ENCODE measurements at places on chromosomes 5 and 9.
A peak's percentile ranks its signal among the peaks of the same experiment; 100 is the strongest.

DNA sequence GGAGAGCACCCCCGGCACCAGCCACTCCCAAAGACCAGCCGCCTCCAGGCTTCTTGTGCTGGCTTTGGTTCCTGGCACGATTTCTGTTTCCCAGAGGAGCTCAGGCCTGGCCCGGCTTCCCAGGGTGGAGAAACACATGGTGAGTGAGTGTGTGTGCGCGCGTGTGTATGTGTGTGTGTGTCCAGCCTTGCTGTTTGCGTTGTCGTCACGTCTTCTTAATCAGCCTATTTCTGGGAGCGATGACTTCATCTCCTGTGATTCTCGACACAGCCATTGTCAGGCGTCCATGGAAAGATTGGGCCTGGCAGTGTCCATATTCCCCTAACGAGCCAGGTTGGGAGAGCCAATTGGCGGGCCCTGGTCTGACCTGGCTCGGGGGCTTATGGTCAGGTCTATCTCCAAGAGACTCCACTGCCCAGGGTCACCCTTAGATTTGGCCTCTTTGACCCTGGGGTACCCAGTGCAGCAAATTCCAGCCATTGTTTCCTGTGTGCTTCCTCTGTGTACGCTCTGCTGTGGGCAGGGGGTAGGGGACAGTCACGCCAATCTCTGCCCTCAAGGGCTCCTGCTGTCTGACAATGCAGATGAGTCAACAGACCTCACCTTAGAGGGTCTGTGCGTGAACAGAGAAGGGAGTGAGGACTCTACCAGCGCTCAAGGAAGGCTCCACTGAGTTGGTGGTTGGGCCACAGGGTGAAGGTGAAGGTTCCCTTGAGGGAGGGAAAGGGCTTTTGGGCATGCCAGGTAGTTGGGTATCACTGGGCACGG is 73.8 kb downstream of the DAB2IP start:
- no peak for DNase-seq

GRCh38 chr5:43065387-43065947 is 25.3 kb upstream of the ANXA2R start:
- no peak for DNase-seq

DNA sequence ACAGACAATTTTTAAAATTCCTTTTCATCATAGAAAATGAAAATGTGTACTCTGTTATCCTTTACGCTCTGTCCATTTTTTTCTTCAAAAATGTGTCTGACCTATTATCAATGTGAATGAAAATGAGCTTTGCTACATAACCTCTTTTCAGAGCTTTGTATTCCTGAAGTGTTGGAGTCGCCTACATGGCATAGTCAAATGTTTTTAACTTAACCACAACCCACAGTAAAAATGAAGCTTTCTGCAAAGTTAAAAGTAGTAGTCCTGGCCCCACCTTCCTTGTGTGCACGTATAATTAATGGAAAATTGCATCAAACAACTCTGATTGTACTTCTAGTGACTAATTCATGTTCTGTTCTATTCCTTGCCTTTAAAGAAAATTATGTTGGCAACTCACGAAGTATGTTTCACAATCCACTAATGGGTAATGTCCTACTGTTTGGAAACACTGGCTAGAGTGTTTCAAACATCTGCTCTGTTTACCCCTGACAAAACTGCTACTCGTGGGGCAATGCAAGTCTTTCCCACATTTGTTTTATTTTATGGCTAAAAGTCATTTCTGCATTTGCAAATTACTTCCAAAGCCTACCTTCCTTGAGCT is 18.6 kb upstream of the PSAT1 start:
- no peak for DNase-seq

DNA sequence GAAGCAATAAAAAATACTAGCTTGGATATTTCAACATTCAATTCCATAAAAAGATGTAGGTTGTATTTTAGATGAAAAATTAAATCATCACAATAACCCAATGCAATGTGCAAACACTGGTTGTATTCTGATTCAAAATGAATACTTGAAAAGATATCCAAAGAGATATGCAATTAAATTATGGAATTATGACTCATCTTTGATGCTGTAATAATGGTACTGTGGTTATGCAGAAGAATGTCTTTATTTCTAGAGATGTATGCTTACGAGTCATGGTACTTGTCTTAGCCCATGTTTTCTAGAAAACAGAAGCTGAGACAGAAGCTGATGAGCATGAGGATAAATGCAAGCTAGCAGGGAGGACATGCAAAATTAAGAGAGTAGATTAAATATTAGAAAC is 1941.4 kb upstream of the NUDT12 start:
- no peak for DNase-seq

DNA sequence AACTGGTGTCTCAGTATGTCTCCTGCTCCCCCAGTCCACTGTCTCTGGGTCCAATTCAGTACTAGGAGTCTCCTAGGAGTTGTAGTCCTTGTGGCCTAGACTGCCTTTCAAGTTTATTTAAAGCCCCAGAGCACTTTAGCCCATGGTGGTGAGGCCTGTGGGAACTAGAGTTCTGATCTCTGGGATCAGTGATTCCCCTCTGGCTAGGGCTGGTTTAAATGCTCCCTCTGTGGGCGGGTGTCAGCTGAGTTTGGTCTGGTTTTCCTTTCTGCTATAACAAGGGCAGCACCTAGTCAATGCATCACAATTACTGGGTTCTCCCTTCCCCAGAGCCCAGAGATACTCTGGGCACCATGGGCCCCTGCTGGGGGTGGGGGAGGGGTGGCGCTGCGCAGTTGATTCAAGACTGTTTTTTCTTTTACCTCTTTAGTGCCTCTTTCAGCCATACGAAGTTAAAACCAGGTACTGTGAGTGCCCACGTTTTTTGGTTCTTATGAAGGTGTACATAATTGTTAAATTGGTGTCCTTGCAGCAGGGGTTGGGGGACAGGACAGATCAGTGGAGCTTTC is 9.3 kb upstream of the SLC36A3 start:
- DNase-seq, result no peak

GRCh38 chr9:131270171-131271015 is 5.9 kb downstream of the FAM78A start:
- DNase-seq, result no peak

- no peak for DNase-seq
Observed at GRCh38 chr5:167578977-167579692, 712.3 kb upstream of the WWC1 start.

GRCh38 chr5:60356745-60357144 is 343.2 kb downstream of the DEPDC1B start:
- DNase-seq, result no peak

GRCh38 chr5:27437594-27438200 is 399.3 kb upstream of the CDH9 start:
- DNase-seq, result no peak

DNA sequence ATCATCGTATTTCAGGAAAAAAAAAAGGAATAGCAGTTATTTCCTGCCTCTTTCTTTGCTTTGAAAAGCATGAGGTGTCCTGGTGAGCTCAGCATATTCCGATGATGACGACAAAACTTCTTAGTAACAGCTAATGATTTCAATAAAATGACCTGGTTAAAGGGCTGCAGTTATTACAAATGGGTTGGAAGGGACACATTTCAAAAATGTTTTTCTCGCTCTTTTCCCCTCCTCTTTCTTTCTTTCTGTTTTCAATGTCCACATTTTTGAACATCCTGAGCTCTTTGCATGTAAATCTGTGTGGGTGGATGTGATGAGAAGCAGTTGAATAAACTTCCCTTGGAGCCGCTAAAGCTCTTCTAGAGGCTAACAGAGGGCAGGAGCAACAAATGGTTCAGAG is 186.8 kb upstream of the SLC27A6 start:
- no peak for DNase-seq

- no peak for DNase-seq
Observed at GRCh38 chr5:74460694-74461093, 179.8 kb downstream of the ENC1 start.

DNA sequence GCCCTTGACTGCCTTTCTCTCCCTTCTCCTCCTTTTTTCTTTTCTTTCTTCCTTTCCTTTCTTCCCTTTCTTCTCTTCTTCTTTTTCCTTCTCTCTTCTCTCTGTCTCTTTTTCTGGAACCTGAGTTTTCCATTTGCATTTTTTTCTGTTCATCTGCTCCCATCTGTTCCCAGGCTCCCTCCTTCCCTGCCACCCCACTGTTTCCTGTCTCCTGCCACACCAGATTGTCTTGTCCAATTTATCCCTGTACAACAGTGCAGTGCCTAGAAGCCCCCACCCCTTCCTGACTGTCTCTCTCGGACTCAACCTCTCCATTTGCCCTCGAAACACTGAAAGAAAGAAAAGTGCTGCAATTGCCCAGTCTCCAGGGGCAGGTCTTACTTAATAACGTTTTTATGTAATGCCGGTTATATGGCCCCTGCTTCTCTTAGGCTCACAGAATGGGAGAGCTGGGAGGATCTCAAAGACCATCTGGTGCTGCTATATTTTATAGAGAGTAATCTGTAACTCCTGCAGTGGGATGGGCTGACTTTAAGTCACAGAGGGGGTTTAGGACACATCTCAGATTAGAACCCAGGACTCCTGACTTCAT is 101.4 kb downstream of the RALGPS1 start:
- DNase-seq, result no peak

GRCh38 chr5:98768160-98768959 is 5.1 kb upstream of the RGMB start:
- peak; percentile 14 for DNase-seq

Data from stimulated activated CD4-positive, alpha-beta T cell treated with anti-CD3 and anti-CD28 coated beads, Interleukin-12 subunit alpha, Interleukin-12 subunit beta, amount 100 ng/mL, for 4 hours (primary cell).